ENCODE measurements at places on chromosomes 3 and 15.
A peak's percentile ranks its signal among the peaks of the same experiment; 100 is the strongest.

GRCh38 chr15:89999676-90000185, 1.4 kb upstream of the ZNF710 start:
- no peak for DNase-seq

- no peak for DNase-seq
Measured at GRCh38 chr3:169954142-169954756, 12.4 kb upstream of the SEC62 start.

- no peak for DNase-seq
Measured at GRCh38 chr15:35455201-35455600, 90.8 kb downstream of the DPH6 start.

- no peak for DNase-seq
Measured at GRCh38 chr3:54133196-54133595, 10.8 kb downstream of the CACNA2D3 start.

DNA sequence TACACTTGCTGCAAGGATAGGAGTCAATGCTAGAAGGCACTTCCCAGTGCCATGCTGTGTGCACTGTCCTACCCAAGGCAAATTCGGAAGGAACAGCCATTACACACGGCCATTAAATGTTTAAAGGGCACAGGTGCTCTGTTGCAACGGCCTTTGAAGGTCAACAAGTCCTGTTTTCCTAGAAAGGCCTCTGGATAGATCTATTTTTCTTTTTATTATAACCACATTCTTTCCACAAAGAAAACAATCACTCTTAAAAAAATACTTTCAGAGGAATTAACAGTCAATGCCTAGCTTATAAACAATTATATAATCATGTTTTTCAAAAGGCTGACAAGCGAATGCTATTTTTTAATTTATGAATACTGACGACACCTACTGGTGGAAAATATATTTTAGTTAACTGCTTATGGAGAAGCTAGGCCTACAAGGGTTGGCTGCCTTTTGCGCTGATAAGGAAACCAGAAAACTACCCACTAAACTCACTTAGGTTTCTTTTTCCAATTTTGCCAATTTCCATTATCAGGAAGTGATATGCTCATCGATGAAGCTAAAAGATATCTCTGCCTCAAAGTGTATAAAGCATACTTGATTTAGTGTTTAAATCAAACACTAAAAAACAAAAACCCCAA, 2.4 kb downstream of the ARHGEF3 start:
- peak; percentile 65 for DNase-seq
